ENCODE measurements at places on chromosomes 12 and 14. TPM values are rescaled to one million over a fixed set of nuclear protein-coding genes. Genes with fewer than 3 reads are reported as not detected.
A peak's percentile ranks its signal among the peaks of the same experiment; 100 is the strongest.

DNA sequence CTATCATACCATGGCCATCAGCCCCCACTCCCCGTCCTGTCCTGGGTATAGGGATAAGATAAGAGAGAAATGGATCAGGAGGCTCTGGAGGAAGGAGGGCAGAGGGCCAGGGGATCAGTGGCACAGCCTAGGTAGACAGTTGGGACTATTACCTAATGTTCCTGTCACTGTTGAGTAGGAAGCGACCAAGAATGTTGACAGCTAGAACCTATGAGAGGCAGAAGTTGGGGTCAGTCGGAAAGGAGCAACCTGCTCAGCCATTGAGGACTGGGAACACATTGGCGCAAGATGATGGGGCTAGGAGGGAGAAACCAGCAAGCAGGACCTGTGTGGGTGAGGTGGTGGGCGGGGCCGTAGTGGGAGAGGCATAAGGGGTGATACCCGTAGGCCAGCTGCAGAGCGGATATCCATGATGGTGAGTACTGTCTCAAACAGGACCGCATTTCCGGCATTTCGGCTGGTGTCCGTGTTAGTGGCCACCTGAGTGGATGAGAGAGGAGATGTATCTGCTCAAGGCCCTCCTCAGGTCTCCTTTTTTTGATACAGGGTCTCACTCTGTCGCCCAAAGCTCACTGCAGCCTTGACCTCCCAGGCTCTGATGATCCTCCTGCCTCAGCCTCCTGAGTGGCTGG is 3.3 kb downstream of the AP1G2 start:
- no peak overlapping the region for H3K27ac ChIP-seq
- peaks cover 30% of the 10 kb centered on the region for H3K4me1 ChIP-seq
- no peaks in the 10 kb centered on the region for H3K36me3 ChIP-seq
- no peak overlapping the region for H3K4me3 ChIP-seq

LRRC43 gene
- total RNA-seq: 2.3 TPM

IL31 gene
- not detected for total RNA-seq

BMP4 gene
- 5.9 TPM for total RNA-seq

IRAK3 gene
- 6.3 TPM for total RNA-seq

GRCh38 chr12:3375326-3375725 is 115.7 kb upstream of the PRMT8 start:
- peaks cover 30% of the 10 kb centered on the region for H3K4me1 ChIP-seq
- H3K36me3 ChIP-seq: no peaks in the 10 kb centered on the region
- H3K27ac ChIP-seq: no peak overlapping the region
- H3K4me3 ChIP-seq: no peak overlapping the region
- DNase-seq: no peak

GAS2L3 gene
- 2.1 TPM for total RNA-seq

DNA sequence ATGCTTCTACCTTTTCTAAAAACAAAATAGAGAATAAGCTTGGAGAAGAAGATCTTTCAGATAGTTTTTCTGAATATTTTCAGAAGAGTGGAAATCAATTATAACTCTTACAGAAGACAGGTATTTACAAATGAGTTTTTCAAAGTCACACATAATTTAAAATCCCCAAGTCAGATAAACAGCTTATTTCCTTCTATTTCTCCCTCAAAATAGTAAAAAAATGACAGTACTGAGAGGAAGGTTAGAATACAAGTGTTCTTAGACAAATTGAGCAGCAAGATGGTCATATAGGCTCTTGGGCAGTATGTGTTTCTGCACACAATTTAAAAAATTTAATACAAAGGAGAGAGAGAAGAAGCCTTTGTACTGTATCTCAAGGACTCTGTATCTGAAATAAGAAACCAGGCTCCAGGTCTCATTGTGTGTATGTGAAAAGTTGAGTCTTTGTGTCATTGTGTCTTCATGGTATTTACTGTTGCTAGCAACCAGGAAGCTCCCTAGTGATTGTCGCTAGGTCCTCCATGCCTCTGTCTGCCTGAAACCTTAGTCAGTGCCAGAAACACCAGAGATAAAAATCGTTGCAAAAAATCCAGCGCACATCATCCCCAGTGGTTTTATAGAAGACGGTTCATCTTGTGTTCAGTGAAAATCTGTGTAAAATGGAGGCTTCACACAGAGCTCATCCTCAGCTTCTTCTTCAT is 12.9 kb upstream of the TUBA1A start:
- peak overlapping the region; percentile 54 for H3K27ac ChIP-seq
- H3K4me3 ChIP-seq: no peak overlapping the region
- DNase-seq: peak; percentile 11
- no peaks in the 10 kb centered on the region for H3K27me3 ChIP-seq

DNA sequence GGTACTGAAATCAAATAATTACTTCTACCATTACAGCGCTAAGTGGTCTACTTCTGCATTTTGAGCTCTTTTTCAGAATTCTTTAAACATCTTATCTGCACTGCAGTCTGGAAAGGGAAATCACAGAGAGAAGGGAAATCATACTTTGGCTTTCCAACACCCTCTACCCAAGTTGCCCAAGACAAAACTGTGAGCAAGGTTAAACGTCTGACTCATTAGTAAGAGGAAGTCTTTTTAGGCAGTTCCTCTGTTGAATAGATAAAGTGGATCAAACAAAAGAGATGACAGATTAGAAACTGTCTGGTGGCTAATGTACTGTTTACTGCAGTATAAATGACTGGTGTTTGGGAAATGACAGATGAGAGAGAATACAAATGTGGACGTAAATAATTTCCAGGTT is 858.1 kb downstream of the NRXN3 start:
- no peaks in the 10 kb centered on the region for H3K36me3 ChIP-seq
- H3K27ac ChIP-seq: no peak overlapping the region
- no peaks in the 10 kb centered on the region for H3K27me3 ChIP-seq
- H3K4me1 ChIP-seq: no peaks in the 10 kb centered on the region

DNA sequence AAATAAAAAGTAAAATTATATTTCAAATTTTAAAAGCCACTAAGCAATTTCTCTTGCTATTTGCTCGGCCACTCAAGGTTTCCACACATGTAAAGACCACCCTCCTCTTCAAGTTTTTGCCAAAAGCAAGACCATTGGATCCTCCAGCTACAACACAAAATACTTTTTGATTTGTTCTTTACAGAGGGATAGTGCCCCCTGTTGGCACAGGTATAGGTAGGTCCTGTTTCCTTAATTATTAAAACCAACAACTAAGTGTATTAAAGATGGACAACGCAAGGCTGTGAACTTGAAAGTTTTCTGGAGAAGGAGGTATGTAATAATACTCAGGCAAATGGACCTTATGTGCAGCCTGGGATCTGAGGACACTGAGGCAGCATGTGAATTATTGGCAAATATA is 23.8 kb downstream of the ATP6V1D start:
- DNase-seq: no peak
- H3K27me3 ChIP-seq: no peaks in the 10 kb centered on the region
- no peaks in the 10 kb centered on the region for H3K4me1 ChIP-seq
- peaks cover 28% of the 10 kb centered on the region for H3K36me3 ChIP-seq

FAM181A gene
- not detected for total RNA-seq

LTB4R gene
- total RNA-seq: 9.1 TPM

GRCh38 chr14:89792489-89793366 is 161.8 kb downstream of the EFCAB11 start:
- H3K27me3 ChIP-seq: no peaks in the 10 kb centered on the region
- no peak overlapping the region for H3K4me3 ChIP-seq
- no peak overlapping the region for H3K27ac ChIP-seq
- H3K4me1 ChIP-seq: no peaks in the 10 kb centered on the region

DNA sequence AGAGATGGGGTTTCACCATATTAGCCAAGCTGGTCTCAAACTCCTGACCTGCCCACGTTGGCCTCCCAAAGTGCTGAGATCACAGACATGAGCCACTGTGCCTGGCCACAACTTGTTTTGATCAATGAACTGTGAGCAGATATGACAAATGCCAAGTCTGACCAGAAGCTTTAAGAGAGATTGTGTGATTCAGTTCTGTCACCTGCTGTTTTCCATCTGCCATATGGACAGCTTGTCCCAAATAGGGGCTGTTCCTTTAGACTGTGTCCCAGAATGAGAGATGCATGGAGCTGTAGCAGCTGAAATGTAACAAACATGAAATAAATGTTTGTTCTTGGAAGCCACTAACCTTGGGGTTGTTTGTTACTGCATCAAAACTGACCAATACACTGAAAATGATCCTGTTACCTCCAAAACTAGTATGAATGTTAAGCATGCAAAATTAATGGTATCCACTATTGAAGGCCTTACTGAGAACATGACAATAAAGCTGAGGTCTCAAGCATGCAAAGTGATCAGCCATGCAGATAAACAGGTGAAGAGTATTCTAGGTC is 65.9 kb upstream of the MED13L start:
- H3K27me3 ChIP-seq: no peaks in the 10 kb centered on the region
- H3K36me3 ChIP-seq: no peaks in the 10 kb centered on the region
- no peak overlapping the region for H3K27ac ChIP-seq
- no peak for DNase-seq

DNA sequence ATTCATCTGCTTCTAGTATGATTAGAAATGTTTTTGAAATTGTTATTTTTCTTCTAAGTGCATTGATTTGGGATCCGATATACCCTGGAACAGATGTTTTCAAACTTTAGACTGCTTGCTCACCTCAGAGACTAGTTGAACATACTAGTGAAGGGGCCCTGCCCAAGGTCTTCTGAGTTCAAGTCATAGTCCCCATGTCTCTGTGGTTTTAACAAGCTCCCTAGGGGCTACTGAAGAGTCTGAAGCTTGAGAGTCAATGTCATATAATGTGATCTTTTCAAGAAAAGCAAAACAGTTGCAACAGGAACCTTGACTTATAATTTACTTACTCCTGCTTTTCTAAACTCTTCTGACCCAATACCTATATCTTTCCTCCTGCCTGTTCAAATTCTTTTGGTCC is 7.5 kb upstream of the UBE2N start:
- H3K27ac ChIP-seq: no peak overlapping the region
- H3K4me3 ChIP-seq: no peak overlapping the region
- no peaks in the 10 kb centered on the region for H3K27me3 ChIP-seq

OVCH1 gene
- 0.52 TPM for total RNA-seq

- no peak for DNase-seq
- H3K27ac ChIP-seq: no peak overlapping the region
- H3K4me3 ChIP-seq: no peak overlapping the region
These were observed 11.1 kb upstream of the NDUFA12 start for GRCh38 chr12:95014554-95014953.

GRCh38 chr12:31308116-31308515 is 17.8 kb downstream of the SINHCAF start:
- DNase-seq: no peak
- H3K4me3 ChIP-seq: no peak overlapping the region
- H3K27me3 ChIP-seq: no peaks in the 10 kb centered on the region
- H3K4me1 ChIP-seq: peaks cover 3% of the 10 kb centered on the region
- H3K27ac ChIP-seq: no peak overlapping the region

BEGAIN gene
- total RNA-seq: 28.7 TPM

DNA sequence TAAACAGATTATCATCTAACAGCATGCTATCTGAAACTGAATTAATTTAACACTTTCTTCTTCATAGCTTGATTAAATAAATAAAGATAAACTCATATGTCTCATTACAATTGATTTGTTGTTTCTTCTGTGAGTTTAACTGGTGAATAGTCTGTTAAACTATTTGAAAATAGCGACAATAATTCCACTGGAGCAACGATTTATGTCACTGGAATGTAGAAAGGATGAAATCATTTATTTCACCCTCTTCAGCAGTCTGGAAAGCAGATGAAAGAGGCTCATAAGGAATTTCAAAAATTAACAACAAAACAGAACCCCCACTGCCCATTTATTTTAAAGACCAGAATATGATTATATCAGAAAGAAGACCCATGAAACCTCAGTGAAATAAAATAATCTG is 1165.1 kb upstream of the USP15 start:
- H3K4me3 ChIP-seq: no peak overlapping the region
- H3K27me3 ChIP-seq: no peaks in the 10 kb centered on the region
- H3K27ac ChIP-seq: no peak overlapping the region
- H3K4me1 ChIP-seq: no peaks in the 10 kb centered on the region
- no peaks in the 10 kb centered on the region for H3K36me3 ChIP-seq

- H3K4me1 ChIP-seq: no peaks in the 10 kb centered on the region
- no peaks in the 10 kb centered on the region for H3K27me3 ChIP-seq
- no peak for DNase-seq
- H3K36me3 ChIP-seq: no peaks in the 10 kb centered on the region
These were observed 161.8 kb upstream of the SLC38A2 start for GRCh38 chr12:46534327-46534840.

- DNase-seq: no peak
- no peaks in the 10 kb centered on the region for H3K4me1 ChIP-seq
- H3K36me3 ChIP-seq: no peaks in the 10 kb centered on the region
- no peak overlapping the region for H3K27ac ChIP-seq
These were observed 136.7 kb downstream of the ZNF664 start for GRCh38 chr12:124109760-124110159.

DNA sequence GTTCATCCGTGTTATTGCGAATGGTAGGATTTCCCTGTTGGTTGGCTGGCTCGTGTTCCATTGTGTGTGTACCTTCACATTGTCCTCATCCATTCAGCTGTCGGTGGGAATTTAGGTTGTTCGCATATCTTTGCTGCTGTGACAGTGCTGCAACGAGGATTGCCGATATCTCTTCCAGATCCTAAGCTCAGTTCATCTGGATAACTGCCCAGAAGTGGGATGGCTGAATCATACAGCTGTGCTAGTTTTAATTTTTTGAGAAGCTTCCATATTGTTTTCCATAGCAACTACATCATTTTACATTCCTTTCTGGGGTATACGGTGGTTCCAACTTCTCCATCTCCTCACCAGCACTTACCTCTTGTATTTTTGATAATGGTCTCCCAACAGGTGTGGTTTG is 292.8 kb upstream of the SFSWAP start:
- H3K4me1 ChIP-seq: no peaks in the 10 kb centered on the region
- H3K36me3 ChIP-seq: no peaks in the 10 kb centered on the region
- no peak overlapping the region for H3K27ac ChIP-seq
- no peak overlapping the region for H3K4me3 ChIP-seq
- no peak for DNase-seq

DNA sequence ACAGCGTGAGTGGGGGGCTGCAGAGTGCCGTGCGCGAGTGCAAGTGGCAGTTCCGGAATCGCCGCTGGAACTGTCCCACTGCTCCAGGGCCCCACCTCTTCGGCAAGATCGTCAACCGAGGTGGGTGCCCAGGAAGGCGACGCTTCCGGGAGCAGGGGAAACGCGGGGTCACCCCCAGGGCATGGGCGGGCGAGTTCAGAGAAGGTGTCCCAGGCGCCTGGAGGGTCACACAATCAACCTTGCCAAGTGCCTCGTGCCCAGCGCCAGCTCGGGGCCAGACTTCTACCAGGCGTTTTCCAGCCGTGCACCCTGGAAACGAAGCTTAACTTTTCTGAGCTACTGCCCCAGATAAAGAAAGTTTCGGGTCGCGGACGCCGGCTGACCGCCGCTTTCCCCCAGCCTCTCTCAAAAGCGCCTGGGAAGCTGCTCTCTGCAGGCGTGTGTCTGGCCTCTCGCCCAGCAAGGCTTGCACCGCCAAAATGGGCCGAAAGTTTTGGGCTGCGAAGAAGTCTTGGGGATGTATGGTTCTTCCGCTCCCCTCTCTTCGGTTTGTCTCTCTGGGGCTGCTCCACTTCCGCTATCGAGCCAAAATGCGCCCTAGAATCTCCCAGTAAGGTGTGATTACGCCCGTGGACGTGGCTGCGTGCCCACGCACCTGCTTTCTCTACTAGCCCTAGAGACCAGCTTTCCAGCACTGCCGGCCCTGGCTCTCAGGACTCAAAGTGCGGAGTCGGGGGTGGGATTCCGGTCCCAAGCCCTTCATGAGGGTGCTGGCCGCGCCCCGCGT is 1.7 kb downstream of the WNT1 start:
- H3K4me1 ChIP-seq: peaks cover 43% of the 10 kb centered on the region
- no peak overlapping the region for H3K4me3 ChIP-seq

GRCh38 chr12:130335517-130336392 is 1.9 kb upstream of the PIWIL1 start:
- no peaks in the 10 kb centered on the region for H3K27me3 ChIP-seq
- DNase-seq: peak; percentile 69
- no peaks in the 10 kb centered on the region for H3K36me3 ChIP-seq
- H3K4me1 ChIP-seq: no peaks in the 10 kb centered on the region
- H3K4me3 ChIP-seq: no peak overlapping the region

Data from body of pancreas (tissue), 4 donors.